ENCODE measurements at places on chromosomes 2 and 18.
A peak's percentile ranks its signal among the peaks of the same experiment; 100 is the strongest.

DNA sequence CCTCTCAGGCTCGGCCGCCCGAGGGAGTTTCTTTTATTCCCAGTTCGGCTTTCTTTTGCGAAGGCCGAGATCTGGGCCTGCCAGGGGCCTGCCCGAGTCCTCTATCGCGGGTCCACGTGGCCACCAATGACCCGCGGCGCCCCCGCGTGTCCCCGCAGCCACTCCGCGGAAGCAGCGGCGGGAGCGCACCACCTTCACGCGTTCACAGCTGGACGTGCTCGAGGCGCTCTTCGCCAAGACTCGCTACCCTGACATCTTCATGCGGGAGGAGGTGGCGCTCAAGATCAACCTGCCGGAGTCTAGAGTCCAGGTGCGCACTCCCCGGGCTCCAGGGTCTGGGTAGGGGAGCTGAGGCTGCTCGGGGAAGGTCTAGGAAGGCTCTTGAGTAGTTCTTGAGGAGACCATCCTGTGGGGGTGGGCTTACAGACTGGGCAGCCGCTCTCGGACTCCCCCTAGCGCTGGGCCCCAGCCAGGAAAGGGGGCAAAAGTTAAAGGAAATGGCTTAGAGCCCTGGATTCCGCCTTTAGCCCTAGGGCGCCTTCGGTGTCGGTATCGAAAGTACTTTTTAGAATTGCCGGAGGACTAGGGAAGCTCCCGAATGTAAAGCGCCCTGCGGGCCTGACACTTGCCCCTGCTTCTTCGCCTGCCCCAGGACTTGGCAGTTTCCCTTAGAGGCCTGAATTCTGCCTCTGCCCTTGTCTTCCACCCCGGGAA is 3.4 kb downstream of the OTX1 start:
- no peak for DNase-seq

GRCh38 chr2:71001981-71002570 is 7.4 kb upstream of the TEX261 start:
- no peak for DNase-seq

- DNase-seq: no peak
Observed at GRCh38 chr2:25664183-25664964, 9.0 kb downstream of the DTNB start.

DNA sequence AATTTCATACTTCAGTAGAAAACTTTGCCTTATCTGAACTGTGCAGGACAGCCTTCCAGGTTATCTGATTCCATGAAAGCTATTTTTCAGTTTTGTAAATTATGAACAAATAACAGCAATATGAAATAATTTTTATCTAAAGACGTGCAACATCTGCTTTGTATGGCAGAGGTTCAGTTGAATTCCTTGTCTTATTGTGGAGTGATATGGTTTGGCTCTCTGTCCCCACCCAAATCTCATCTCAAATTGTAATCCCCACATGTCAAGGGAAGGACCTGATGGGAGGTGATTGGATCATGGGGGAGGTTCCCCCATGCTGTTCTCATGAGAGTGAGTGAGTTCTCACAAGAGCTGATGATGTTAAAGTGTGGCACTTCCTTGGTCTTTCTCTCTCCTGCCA is 18.1 kb upstream of the RPIA start:
- no peak for DNase-seq

GRCh38 chr2:10412380-10412779 is 35.7 kb downstream of the ODC1 start:
- no peak for DNase-seq

DNA sequence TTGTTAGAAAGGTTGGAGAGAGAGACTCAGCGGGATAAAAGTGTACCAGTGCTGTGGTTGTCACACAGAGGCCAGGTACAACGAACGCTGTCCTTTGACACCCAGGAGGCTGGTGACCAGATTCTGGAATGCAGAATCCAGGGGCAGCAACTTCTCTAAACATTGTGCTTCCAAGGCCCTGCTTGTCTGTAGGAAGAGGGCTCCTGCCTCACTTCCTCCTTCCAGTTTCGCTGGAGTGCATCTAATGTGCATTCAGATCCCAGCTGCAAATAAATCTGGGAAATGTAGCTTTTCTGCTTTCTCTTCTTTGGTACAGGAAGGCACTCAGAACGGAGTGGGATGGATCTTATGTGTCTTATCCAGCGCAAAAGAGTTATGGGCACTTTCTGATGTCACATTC is 171.8 kb upstream of the ATP5MC3 start:
- no peak for DNase-seq

DNA sequence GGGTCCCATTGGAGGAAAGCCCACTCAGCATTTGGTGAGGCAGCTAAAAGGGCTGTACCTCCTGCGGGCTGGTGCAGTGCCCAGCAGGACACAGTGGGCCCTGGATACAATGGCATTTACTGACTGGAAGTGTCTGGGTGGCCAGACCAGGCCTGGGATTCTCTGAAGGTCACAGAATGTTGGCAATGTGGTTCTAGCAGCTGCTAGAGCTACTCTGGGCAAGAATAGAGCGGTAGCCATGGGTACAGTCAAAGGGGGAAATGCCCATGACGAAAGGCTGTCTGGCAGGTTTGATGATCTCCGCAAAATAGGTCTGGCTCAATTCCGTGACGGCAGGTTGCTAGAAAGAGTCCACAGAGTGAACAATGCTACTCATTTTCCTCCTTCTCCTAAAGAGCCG is 241.8 kb downstream of the AFF3 start:
- DNase-seq: no peak

DNA sequence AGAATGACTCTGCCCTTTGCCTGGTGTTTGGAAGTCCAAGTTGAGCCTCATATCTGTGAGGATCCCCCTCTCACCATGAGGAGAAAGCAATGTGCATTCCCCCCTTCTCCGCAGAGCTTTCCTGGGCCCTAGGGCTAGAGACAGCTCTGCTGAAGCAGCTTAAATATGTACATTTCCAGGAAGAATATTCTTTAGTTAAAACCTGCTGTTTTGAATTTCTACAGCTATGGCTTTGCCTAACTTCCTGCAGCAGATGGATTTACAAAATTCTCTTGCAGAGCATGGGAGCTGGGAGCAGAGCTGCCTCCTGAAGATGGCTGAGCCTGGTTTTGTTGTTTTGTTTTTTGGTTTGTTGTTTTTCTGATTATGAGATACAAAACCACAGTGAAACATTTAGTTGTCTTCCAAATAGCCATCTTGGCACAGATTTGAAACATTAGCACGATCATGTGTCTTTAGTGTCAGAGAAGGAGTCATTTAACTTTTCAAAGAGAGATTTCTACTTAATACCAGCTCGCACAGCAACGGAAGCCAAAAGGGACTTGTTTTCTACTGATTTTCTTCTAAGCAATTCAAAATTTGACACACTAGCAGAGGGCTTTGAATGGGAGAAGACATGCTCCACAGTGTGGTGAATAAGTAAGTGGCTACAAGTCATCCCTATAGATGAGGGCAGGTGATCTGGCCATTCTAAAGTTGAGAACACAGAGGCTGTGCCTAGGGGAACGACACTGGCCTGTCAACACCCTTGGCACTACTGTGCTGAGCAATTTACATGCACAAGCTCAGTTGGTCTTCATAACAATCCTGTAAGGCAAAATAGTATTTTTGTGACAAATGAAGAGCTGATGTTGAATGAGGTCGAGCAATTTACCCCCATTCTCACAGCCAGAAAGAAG is 222.6 kb downstream of the MREG start:
- no peak for DNase-seq

GRCh38 chr2:219028996-219029828 is 12.1 kb downstream of the CFAP65 start:
- DNase-seq: no peak

GRCh38 chr2:176291809-176292283 is 22.6 kb downstream of the MTX2 start:
- no peak for DNase-seq

GRCh38 chr18:6357668-6358067 is 57.0 kb downstream of the L3MBTL4 start:
- no peak for DNase-seq

DNA sequence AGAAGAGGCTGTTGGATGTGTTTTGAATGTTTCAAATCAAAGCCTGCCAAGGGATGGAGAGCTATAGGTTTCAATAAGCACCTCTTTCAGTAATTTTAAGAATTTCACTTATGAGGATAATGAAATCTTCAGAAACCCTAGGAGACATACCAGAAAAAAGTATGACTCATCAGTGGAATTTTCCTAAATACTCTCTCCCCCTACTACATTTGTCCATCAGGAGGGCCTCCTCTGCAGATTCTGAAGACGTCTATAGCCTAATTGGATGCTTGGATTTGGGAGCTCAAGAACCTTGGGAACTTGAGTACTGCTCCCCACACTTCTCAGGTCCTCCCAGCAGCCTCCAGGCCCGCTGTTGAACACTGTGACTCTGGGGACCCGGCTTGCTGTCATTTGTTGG is 374.3 kb downstream of the SLC4A3 start:
- DNase-seq: no peak

DNA sequence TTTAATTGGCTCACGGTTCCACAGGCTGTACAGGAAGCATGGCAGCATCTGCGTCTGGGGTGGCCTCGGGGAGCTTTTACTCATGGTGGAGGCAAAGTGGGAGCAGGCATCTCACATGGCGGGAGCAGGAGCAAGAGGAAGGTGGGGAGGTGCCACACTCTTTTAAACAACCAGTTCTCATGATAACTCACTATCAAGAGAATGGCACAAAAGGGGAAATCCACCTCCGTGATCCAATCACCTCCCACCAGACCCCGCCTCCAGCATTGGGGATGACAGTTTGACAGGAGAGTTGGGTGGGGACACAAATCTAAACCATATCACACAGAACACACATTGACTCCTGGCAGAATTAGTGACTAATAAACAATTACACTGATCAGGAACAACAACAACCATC is 68.6 kb upstream of the ACKR3 start:
- DNase-seq: no peak

DNA sequence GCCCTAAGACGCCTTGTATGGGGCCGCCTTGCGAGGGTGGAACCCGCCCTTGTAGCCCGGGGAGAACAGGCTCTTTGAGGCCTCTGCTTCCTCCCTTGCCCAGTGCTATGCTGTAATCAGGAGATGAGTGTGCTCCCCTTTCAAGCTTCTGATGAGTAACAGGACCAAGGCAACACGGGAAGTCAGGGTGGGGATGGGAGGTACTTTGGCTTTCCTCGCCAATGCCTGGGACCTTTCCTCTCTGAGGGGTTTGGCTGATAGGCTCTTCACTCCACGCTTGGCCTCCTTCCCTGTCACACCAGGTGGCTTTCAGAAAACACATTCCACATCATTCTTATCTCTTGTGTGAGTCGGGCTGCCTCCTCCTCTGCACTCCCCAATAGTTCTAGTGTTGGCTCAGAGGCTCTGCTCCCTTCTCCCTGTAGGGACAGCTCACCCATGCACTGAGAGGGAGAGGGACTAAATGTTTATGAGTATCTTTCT is 223.7 kb upstream of the TRIB2 start:
- peak; percentile 48 for DNase-seq

GRCh38 chr2:8517850-8518498 is 163.9 kb upstream of the ID2 start:
- DNase-seq: no peak

- no peak for DNase-seq
Observed at GRCh38 chr18:12309683-12310198, 1.7 kb downstream of the TUBB6 start.

GRCh38 chr2:238916875-238917590 is 69.1 kb downstream of the TWIST2 start:
- no peak for DNase-seq

- no peak for DNase-seq
Observed at GRCh38 chr2:212520340-212520739, 18.3 kb downstream of the ERBB4 start.

DNA sequence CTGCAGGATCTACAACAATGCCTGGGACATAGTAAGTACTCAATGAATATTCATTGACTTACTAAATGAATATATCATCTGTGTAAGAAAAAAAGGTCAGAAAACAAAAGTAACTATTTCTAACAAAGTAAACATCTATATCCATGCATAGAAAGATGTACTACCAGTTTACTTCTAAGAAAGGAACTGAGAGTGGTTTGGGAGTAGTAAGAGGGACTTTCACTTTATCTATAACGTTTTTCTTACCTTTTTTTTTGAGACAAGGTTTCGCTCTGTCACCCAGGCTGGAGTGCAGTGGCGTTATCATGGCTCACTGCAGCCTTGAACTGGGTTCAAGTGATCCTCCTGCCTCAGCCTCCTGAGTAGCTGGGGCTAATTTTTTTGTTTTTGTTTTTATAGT is 25.7 kb downstream of the DHX57 start:
- DNase-seq: no peak

DNA sequence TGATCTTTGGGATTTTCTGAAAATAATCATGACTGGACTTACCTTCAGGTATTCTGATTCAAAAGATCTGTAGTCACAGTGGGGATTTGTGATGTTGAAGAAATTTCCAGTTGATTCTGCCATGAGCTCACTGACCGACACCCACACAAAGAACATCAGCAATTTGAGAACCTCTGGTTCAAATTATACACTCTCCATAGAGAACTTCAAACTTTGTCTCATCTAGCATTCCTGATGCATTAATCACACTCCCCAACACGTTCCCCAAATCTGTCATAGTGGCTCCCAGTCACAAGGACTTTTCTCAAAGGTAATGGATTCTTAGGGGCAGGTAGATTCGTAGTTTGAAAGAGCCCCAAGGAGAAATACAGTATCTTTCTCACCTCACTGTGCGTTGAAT is 584.3 kb downstream of the FBXO15 start:
- DNase-seq: no peak

- no peak for DNase-seq
Observed at GRCh38 chr2:229701716-229702115, 12.6 kb downstream of the DNER start.

DNA sequence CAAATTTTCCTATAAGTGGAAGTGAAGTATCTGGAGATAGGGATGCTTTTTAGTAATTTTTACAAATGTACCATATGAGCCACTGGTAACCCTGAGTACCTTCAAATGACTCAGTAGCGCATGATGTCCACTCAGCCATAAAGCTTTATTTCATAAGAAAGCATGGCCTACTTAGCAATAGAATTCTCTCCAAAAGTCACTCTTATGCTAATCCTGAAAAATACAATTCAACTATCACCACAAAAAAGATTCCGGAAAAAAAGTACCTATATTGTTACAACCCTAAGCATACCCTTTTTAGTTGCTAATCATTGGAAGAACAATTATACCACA is 732.2 kb downstream of the SOCS6 start:
- no peak for DNase-seq

DNA sequence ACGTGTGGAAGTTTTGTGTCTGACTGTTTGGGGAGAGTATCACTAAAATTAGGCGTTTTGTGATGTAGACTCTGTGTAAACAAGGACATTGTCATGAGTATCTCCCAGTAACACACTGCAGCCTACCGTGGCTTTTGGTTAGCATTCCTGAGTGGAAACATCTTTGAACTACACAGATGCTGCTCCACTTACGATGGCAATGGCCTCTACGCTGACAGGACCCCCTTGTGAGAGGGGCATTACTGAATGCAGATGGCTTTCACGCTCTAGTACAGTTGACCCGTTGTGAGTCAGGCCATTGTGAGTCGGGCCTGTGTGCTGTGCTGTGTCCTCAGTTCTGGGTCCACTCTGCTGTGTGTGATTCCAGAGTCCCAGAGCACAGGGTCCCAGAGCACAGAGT is 34.4 kb upstream of the ADNP2 start:
- DNase-seq: no peak

- DNase-seq: no peak
Observed at GRCh38 chr2:71560638-71561011, 107.3 kb downstream of the DYSF start.
